ENCODE measurements at places on chromosomes 4 and X.
A peak's percentile ranks its signal among the peaks of the same experiment; 100 is the strongest.

- DNase-seq, result no peak
These were observed 86.3 kb upstream of the ADRA2C start for GRCh38 chr4:3679851-3680311.

DNA sequence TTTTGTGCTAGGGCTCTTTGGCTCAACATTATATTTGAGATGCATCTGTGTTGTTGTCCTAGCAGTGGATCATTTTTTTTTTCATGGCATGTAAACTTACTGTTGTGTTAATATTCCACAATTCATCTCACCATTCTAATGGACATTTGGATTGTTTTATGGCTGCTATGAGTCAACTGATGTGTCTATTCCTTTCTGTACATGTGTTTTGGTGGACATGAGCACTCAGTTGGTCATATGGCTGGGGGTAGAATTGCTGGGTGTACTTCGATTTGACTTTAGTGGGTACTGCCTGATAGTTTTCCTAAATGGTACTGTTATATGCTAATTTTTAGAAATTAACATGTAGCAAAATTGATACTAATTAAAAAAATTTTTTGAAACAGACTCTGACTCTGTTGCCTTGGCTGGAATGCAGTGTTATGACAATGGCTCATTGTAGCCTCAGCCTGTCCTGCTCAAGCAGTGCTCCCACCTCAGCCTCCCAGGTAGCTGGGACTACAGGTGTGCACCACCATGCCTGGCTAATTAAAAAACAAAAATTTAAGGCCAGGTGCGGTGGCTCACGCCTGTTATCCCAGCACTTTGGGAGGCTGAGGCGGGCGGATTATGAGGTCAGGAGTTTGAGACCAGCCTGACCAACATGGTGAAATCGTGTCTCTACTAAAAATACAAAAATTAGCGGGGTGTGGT lies 9.0 kb downstream of the FAM193A start:
- no peak for DNase-seq

DNA sequence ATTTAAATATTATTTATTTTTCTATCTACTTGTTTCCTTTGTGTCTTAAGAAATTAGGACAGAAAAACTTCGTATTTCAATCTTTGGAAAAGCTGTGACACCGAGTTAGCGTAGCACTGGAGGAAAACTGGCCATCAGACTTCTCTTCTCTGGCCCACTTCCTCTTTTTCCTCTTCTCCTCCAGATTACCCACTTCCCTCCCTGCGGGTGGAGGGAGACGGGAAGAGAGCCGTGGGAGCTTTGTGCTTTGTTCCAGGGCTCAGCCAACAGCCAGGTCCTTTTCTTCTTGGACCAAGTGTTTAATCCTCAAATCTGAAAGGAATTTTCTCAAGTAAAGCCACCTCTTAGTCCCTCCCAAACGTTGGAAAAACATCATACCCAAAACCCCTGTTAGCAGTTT lies 29.7 kb downstream of the OFD1 start:
- DNase-seq, result no peak

DNA sequence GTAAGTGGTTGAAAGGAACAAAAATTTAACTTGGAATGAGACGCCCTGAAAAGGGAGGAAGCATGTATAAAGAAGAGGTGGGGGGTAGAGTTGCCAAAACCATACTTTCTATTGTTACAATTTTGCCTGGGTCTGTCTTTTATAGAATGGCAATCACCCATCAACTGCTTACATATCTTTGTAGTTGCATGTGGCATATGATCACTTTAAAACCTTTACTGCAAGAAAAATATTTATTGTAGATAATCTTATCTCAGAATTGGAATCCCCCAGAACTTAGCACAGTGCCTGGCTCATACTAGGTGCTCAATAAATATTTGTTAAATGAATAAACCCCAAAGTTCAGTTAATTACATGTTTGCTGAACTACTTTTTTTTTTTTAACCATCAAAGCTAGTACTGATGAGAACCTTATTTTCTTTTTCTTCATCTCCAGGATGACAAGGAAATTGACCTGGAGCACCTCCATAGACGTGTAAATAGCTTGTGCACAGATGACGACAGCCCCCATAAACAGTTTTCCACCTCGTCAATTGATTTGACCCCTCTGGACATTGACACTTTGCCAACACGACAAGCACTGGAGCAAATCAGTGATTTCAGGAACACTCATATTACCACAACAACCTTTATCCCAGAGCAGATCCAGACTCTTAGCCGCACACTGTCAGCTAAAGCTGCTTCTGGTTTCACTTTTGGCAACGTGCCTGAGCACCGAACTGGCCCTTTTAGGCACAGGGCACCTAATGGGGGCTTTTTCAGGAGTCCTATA lies 56.7 kb upstream of the ATOH1 start:
- DNase-seq, result no peak

GRCh38 chr4:109462297-109462696 lies 28.7 kb downstream of the SEC24B start:
- DNase-seq, result no peak

- no peak for DNase-seq
These were observed 6.8 kb upstream of the ABLIM2 start for GRCh38 chr4:8165374-8165896.

DNA sequence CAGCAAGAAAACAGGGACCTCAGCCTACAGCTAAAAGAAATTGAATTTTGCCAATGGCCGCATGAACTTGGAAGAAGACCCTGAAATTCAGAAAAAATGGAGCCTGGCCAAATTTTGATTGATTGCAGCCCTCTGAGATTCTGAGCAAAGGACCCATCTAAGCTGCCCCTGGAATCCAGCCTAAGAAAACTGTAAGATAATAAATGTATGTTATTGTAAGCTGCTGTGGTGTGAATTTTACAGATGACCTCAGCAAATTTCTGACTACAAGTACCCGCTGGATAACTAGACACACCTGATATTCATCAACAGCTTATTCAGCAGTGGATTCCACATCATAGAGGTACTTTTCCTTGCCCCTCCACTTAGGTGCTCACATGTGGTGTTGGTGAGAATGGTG lies 119.5 kb upstream of the EPHA5 start:
- DNase-seq, result no peak

- peak; percentile 32 for DNase-seq
These were observed 110.1 kb downstream of the NHSL2 start for GRCh38 chrX:72020788-72021187.
